Heart left ventricle (tissue), 16 donors: ENCODE measurements at places on chromosomes 16 and 17. TPM values are rescaled to one million over a fixed set of nuclear protein-coding genes. Genes with fewer than 3 reads are reported as not detected.

DNA sequence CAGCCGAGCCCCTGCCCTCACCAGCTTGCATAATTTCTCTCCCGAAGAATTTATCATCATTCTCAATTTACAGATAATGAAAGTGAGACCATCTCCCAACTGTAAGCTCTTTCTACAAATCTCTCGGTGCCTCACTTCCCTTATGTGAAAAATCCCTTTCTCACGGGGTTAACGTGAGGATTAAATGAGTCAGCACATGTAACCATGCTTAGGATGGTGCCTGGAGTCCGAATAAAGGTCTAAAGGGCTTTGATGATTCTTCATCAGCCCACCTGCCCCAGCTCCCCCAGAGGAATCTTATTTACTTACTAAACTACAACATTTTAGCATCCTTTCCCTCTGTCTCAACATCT is 24.8 kb upstream of the PIK3R6 start:
- no peak overlapping the region for H3K27ac ChIP-seq
- no peaks in the 10 kb centered on the region for H3K4me1 ChIP-seq
- H3K36me3 ChIP-seq: no peaks in the 10 kb centered on the region
- H3K4me3 ChIP-seq: no peak overlapping the region
- no peaks in the 10 kb centered on the region for H3K27me3 ChIP-seq
- DNase-seq: no peak

DNA sequence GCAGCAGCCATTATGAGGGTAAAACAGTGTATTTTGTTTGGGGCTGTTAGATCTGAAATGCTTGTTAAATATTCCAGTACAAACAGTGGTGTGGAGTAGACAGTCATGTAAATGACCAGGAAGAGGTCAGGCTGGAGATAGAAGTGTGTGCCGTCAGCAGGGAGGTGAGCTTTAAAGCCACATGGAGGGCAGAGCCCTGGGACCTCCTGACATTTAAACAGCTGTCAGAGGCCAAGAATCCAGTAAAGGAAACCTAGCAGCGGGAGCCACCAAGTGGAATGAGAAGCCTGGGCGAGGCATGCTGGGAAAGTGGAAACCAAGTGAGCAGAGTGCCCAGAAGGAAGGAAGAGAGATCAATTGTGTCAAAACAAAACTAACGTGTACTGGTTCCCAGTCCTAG is 26.8 kb downstream of the C17orf67 start:
- H3K4me3 ChIP-seq: no peak overlapping the region
- H3K36me3 ChIP-seq: no peaks in the 10 kb centered on the region
- H3K27ac ChIP-seq: no peak overlapping the region
- no peak for DNase-seq

DNA sequence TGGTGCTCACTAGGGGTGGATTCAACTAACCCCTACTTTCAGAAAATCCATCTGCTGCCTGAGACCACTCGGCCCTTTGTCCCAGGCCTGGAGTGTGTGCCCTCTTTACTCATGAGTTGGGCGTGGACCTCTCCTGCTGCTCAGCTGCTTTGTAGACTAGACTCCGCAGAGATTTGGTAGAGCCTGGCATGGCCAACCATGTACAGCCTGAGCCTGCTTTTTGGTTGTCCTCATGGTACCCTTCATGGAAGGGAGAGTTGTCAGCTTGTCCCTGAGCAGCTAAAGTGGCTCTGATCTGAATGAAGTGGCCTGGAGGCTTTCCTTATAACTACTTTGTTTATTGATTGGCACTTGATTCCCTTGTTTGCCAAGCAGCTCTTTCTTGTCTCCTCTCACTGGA is 1.5 kb downstream of the EDC4 start:
- H3K4me3 ChIP-seq: peak overlapping the region; percentile 96
- peaks cover 63% of the 10 kb centered on the region for H3K36me3 ChIP-seq

DNA sequence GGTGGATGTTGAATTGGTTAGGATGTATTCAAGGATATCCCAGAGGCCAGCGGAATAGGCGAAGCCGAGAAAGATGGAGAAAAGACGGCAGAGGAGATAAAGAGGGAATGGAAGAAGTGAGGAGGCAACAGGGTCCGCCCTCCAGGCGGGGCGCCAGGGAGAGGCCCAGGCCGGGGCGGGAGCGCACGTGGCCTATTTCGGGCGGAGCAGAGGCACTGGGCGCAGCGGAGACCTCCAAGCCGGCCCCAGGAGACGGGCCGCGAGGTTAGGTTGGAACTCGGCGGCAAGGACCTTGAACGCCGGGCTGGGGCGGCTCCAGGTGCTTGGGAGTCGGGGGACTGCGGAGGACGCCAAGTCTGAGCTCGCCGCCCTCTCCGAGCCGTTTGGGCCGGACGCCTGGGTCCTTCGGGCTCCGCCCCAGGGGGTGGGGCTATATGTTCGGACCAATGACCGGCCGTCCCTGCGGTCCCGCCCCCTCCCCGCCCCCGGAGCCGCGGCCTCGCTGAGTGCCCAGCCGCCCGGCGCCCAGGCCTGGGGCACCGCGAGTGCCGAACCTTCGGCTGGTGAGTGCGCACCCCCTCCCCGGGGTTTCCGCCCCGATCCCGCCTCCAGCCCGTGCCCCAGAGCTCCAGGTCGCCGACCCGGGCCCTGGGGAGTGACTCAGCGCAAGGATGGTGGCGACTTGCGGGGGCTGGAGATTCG is at the start of gene ZNF771:
Gene ZNF771, plus strand, starts transcription at position 505 of the 702 bp plus-strand sequence. CDS start 448 bp downstream, outside the sequence.
- H3K27me3 ChIP-seq: no peaks in the 10 kb centered on the region
- peak; percentile 97 for DNase-seq
- peak within 1 kb of the TSS; percentile 91 for H3K27ac ChIP-seq
- H3K36me3 ChIP-seq: peaks cover 8% of the 10 kb centered on the region
- H3K4me3 ChIP-seq: peak within 1 kb of the TSS; percentile 67
- H3K4me1 ChIP-seq: peaks cover 27% of the 10 kb centered on the region

Gene MT4
- total RNA-seq: not detected

Gene TEKT1
- total RNA-seq: not detected
